Dermis microvascular lymphatic vessel endothelial cell (primary cell): ENCODE measurements at places on chromosomes 1 and 21.

- no peak for DNase-seq
These were observed 53.3 kb upstream of the ZC3H11B start for GRCh38 chr1:219666242-219666641.

GRCh38 chr21:38319781-38320180 lies 63.0 kb downstream of the KCNJ15 start:
- no peak for DNase-seq

DNA sequence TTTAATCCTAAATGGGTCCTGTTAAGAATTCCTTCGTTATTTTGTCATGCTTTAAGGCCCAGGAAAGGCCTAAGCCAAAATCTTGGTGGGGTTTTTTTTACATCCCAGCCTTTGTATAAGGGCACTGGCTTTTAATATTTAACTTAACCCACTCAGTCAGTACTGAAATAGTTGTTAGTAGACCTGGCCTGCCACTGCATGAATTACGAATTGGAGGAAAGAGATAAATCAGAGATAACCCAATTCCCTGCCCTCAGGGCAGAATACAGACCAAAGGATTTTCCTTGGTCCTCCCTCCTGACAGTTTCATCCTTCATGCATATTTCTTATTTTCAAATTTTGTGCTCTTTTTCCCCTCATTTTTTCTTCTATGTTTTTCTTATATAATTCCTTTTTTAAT lies 193.0 kb downstream of the FASLG start:
- no peak for DNase-seq

GRCh38 chr1:5911157-5911556 lies 81.1 kb downstream of the NPHP4 start:
- DNase-seq = no peak

DNA sequence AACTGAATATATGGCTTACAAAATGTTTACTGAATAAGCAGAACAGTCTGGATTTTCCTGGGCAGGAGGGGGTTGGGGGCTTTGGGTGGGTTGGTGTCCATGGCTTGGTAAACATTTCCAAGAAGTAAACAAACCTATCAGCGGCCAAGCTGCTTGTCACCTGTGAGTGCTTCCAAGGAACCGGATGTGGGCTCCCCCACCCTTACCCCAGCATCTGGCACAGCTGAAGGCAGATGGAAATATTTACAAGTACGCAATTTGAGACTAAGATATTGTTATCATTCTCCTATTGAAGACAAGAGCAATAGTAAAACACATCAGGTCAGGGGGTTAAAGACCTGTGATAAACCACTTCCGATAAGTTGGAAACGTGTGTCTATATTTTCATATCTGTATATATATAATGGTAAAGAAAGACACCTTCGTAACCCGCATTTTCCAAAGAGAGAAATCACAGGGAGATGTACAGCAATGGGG lies at the start of gene CLCA1:
Gene CLCA1, plus strand, starts transcription at position 427 of the 477 bp plus-strand sequence. Its CDS starts 45 bp downstream, at position 472.
- DNase-seq = no peak

- no peak for DNase-seq
These were observed 61.3 kb downstream of the BCAR3 start for GRCh38 chr1:93620172-93620840.

DNA sequence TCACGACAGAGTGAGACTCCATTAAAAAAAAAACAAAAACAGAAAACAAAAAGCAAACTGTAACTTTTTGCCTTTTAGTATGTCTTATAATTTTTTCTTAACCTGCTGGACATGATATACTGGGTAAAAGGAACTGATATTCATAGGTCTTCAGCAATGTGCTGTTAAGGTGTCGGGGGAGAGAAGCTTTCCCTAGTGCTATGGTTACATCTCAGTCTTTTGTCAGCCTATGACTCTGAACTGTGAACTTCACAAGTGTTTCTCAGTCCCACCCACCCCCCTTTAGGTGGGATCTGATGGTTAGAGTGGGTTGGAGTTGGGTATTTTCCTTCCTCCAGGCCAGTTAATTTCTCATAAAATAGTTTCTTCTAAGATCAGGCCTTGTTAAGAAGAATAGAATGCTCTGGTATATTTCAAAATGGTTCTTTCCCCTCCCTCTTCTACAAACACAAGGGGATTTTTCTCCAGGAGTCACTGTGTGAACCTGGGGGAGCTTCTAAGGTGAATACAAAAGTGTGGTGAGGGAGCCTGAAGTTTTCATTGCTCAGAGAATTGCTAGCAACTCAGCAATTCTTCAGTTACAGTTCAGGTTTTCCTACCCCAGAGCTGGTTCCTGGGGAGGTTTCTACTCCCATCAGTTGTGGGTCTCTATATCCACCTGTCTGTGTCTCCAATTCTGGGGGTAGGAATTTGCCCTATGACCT lies 16.1 kb upstream of the EDARADD start:
- no peak for DNase-seq

DNA sequence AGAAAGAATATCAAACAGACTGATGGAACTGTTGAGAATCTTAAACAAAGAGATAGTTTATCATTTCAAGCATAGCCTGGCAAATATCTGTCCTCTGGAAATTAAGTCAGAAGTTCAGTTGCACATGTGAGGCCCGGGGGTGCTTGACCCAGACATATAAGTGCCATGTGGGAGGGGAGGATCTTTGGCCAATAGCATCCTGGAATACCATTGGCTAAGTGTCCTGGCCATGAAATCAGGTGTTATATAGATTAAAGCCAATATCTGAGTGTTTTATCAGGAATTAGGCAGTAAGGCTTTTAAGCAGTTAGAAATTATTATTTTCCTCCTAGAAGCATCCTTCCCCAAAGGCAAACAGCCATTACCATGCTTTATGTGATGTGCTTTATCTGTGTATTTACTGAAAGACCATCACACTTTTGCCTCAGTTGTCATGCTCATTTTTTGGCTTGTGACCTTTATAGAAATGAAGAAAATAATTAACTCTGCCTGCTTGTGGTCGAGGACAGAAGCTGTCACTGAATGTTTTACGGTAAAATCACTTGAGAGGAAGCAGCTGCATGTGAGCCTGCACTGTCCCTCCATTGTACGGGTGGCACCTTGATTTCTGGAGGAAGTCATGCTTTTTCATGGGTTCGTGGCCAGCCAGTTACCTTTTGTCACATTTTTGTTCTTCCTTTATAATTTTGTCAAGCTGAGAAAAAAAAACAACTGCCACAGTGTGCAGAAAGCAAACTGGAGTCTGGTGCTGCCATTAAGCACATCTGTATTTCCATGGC lies 259.9 kb upstream of the FMN2 start:
- peak; percentile 26 for DNase-seq

GRCh38 chr1:209651138-209651587 lies 1.1 kb downstream of the LAMB3 start:
- peak; percentile 80 for DNase-seq

DNA sequence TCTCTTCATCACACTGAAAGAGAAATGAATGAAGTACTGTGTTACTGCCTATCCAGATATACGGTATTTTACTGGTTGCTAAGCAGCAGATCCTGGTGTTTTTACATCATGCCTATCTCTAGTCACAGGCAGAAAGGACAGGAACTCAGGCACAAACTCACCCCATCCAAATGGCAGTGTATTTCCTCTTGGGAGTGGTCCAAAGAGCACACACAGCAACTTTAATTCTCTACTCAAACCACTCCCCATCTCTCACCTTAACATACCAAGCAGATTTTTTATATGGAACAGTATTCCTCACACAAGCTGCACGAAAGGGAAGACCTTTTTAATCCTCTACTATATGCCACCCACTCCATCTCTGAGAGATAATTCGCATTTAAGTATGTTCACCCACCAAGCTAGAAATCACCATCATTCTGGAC lies 27.3 kb downstream of the EIF4G3 start:
- peak; percentile 99 for DNase-seq

- no peak for DNase-seq
These were observed 167.2 kb downstream of the ADGRL2 start for GRCh38 chr1:81967951-81968350.

GRCh38 chr1:81529014-81529413 lies 271.7 kb upstream of the ADGRL2 start:
- no peak for DNase-seq

- no peak for DNase-seq
These were observed 210.3 kb upstream of the CACYBP start for GRCh38 chr1:174789399-174789798.

GRCh38 chr1:226574044-226574443 lies 25.5 kb downstream of the STUM start:
- no peak for DNase-seq

DNA sequence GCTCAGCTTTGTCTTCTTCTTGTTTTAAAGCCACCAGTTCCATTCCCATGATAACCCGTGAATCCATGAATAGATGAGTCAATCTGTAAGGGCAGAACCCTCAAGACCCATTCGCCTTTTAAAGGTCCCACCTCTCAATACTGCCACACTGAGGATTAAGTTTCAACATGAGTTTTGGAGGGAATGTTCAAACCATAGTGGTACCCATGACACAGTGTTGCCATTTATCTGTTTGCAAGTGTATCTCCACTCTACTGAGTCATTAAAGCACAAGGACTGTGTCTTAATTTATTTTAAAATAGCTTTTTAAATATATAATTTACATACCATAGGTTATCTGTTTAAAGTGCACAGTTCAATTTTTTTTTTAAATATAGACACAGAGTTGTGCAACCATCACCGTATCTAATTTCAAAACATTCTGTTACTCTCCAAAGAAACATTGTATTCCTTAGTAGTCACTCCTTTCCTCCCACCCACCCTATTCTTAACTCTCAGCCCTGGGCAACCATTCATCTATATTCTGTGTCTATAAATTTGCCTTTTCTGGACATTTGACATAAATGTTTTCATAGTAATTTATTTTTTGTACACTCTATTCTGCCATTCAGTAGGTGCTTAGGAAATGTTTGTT lies 4.8 kb upstream of the IL24 start:
- no peak for DNase-seq

DNA sequence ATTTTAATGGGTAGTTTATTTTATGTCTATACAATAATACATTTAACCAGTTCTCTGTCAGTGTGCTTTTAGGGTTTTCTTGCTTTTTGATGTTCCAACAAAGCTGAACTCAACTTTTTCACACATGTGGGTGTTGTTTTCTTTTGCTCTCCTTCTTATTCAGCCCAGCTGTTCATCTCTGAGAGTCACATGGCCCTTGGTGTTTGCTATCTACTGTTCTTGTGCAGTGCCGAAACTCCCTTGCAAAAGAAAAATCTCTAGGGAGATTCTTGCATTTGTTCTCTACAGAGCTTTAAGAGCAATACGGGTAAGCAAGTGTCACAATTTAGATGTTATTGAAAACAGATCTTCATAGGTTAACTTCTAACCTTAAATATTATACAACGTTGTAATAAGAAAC lies 281.1 kb upstream of the CXADR start:
- no peak for DNase-seq

- DNase-seq = no peak
These were observed 1.7 kb upstream of the ADAR start for GRCh38 chr1:154609398-154610380.

DNA sequence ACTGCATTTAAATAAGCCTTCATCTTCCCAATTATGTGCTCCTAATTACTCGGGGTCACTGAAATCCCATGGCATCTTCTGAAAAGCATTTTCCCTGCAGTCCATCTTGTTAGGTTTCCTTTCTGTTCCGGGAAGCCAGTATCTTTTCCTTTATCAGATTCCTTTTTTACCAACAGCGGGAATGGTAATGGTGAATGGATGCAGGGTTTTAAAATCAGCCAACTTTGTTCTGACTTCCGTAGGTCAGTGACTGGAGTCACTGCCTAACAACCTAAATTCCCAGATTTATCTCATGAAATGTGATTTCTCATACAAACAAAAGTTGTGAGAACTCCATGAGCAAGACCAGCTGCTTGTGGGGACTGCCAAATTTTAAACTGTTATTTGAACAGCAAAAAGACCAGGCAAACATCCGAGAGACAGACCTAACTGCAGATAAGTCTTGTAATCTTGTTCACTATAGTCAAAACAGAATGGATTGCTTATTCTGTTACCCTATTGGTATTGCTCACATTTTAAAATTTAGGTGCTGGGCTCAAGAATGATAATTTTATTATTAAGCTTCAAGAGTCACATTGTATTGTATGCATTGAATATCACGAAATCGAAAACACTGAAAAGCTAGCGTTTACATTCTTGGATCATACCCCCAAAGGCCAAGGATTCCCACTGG lies 1.2 kb upstream of the RWDD3 start:
- DNase-seq = no peak
